ENCODE measurements at places on chromosomes 4 and X. TPM values are rescaled to one million over a fixed set of nuclear protein-coding genes. Genes with fewer than 3 reads are reported as not detected.

DCK gene
- total RNA-seq, result 8.1 TPM

DNA sequence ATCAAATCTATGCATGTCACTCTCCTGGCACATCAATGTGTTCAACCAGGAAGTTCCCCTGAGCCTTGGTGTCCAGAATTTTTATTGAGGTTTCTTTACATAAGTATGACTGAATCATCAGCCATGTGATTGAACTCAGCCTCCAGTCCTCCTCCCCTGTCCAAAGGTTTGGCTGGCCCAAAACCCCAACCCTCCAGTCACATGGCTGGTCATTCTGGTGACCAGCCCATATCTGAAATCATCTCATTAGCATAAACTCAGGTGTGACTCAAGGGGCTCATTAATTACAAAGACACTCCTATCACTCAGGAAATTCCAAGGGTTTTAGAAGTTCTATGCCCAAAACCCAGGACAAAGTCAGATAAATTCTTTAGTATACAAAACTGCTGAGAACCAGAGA is 20.6 kb upstream of the SUPT20HL2 start:
- no peak for DNase-seq

DNA sequence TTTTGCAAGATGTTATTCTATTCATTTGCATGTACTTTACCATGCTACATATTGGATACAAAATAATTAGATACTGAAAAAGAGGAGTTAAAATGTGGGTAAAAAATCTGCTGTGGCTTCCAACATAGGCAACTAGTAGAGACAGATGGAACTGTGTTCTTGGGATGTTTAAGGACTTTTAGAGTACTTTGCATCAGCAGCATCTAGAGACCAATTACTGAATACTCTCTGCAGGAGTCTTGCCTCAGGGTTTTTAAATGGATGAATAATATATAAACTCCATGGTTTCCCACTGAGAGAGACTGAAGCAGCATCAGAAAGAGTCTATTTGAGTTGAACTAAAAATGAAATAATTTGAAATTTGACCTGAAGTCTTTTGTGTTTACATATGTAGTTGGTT is 676.7 kb downstream of the GALNTL6 start:
- DNase-seq, result no peak

GRCh38 chr4:20305976-20306375 is 54.3 kb downstream of the SLIT2 start:
- DNase-seq, result no peak

- DNase-seq, result no peak
These were observed 42.4 kb upstream of the TMPRSS11B start for GRCh38 chr4:68287704-68288392.

DNA sequence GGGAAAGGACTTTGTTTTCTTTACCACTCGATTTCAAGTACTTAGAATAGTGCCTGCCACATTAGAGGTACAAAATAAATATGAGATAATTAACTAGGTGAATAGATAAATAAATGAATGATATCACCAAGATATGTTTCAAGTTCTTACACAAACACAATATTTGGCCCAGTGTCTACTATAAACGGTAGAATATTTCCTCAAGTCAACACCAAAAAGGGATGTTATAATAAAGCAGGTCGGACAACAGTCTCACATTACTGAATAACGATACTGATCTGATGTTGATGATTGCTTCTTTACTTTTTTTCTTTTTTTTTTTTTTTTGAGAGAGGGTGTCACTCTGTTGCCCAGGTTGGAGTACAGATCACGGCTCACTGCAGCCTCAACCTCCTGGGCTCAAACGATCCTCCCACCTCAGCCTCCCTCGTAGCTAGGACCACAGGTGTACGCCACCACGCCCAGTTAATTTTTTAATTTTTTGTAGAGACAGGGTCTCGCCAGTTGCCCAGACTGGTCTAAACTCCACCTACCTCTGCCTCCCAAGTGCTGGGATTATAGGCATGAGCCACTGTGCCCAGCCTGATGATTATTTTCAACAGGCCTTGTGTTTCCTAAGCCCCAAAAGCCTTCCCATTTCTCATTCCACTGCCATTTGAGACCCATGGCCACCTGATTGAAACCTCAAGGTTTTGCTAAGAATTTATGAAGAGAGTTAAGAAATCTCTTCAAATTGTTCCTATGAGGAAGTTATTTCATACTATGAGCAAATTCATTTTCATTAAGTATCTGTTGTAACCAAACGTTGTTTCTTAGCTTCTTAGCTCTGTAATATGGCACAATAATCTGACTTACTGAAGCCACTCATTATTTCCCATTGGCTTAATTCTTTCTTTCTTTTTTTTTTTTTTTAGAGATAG is 2.3 kb downstream of the MANBA start:
- DNase-seq, result no peak

GRCh38 chr4:162016219-162016618 is 147.6 kb downstream of the FSTL5 start:
- no peak for DNase-seq

- DNase-seq, result peak; percentile 18
These were observed 98.3 kb upstream of the CXXC4 start for GRCh38 chr4:104593019-104593418.
